Upper lobe of right lung (tissue), 1 donor: ENCODE measurements at places on chromosomes 11 and 22. TPM values are rescaled to one million over a fixed set of nuclear protein-coding genes. Genes with fewer than 3 reads are reported as not detected.

DNA sequence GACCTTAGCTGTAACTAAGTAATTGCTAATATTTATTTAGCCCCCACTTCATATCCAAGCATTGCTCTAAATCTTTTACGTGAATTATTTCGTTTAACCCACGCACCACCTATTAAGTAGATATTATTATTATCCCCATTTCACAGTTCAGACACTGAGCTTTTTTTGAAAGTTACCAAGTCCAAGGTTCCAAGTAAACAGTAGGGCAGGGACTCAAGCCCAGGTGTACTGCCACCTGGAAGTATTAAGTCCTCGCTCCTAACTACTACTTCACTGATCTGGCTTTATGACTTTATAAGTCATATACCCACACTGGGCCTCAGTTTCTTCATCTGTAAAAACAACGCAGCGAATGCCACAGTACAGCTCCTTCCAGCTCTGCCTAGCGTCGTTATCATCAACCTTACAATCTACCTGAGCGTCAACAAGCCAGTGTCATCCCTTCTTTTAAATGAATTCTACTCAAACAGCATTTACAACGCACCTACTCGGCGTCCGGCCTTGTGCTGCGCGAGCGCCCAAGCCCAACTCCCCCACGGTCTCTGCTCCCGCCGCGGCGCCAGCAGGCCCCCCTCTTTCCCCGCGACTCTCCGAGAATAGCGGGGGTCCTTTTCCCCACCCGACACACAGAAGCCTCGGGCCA is 624 bp downstream of the TMEM41B start:
- no peak for DNase-seq

GRCh38 chr11:74990941-74991340 is 2.2 kb downstream of the NEU3 start:
- DNase-seq = no peak

- no peak for DNase-seq
These were observed 64.6 kb downstream of the PANX1 start for GRCh38 chr11:94193288-94193687.

GRCh38 chr11:68821670-68822069 is 20.0 kb downstream of the CPT1A start:
- no peak for DNase-seq

DNA sequence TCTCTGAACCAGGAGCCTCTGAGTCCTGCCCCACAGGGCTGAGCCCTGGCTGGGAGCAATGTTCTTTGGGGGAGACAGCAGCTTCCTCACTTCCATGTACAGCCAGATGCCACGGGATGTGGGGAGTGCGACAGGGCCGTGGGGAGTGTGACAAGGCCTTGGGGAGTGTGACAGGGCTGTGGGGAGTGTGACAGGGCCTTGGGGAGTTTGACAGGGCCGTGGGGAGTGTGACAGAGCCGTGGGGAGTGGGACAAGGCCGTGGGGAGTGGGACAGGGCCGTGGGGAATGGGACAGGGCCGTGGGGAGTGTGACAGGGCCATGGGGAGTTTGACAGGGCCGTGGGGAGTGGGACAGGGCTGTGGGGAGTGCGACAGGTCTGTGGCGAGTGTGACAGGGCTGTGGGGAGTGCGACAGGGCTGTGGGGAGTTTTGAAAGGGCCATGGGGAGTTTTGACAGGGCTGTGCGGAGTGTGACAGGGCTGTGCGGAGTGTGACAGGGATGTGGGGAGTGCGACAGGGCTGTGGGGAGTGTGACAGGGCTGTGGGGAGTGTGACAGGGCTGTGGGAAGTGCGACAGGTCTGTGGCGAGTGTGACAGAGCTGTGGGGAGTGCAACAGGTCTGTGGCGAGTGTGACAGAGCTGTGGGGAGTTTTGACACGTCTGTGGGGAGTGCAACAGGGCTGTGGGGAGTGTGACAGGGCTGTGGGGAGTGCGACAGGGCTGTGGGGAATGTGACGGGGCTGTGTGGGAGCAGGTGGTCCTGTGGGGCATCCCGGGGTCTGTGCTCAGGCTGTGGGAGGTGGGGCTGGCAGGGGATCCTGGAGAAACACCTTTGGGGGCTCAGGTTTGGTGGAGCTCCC is 6.6 kb upstream of the KRTAP5-6 start:
- DNase-seq = no peak

The OR5A1 gene
- total RNA-seq = not detected

The CHST1 gene
- 4.9 TPM for total RNA-seq
